Lung (tissue), 17 donors: ENCODE measurements at places on chromosomes 16 and 17.

GRCh38 chr17:30000755-30001257 is 59.4 kb downstream of the EFCAB5 start:
- DNase-seq, result no peak

- DNase-seq, result peak; percentile 35
Observed at GRCh38 chr17:73335591-73336407, 24.0 kb upstream of the CDC42EP4 start.

GRCh38 chr16:85651629-85652430 is 36.9 kb downstream of the GINS2 start:
- peak; percentile 63 for DNase-seq

DNA sequence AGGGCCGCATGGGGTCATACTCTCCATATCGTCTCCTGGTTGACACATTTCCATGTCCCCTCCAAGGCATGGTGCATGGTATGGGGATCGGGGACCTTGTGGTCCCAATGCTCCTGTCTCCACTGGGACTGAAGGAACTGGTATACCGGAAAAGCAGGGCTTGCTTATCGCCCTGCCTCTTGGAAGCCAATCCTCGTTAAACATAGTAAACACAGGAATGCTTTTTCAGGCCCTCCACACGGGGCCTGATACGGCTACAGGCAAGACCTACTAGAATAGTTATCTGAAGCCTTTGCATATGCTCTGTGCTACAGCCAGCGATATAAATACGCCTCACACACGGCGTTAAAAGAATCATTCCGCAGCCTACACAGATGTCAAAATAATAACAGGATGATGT is 159.5 kb downstream of the SHISA9 start:
- no peak for DNase-seq

- DNase-seq, result peak; percentile 8
Observed at GRCh38 chr16:57730771-57731730, 4.5 kb upstream of the KATNB1 start.

DNA sequence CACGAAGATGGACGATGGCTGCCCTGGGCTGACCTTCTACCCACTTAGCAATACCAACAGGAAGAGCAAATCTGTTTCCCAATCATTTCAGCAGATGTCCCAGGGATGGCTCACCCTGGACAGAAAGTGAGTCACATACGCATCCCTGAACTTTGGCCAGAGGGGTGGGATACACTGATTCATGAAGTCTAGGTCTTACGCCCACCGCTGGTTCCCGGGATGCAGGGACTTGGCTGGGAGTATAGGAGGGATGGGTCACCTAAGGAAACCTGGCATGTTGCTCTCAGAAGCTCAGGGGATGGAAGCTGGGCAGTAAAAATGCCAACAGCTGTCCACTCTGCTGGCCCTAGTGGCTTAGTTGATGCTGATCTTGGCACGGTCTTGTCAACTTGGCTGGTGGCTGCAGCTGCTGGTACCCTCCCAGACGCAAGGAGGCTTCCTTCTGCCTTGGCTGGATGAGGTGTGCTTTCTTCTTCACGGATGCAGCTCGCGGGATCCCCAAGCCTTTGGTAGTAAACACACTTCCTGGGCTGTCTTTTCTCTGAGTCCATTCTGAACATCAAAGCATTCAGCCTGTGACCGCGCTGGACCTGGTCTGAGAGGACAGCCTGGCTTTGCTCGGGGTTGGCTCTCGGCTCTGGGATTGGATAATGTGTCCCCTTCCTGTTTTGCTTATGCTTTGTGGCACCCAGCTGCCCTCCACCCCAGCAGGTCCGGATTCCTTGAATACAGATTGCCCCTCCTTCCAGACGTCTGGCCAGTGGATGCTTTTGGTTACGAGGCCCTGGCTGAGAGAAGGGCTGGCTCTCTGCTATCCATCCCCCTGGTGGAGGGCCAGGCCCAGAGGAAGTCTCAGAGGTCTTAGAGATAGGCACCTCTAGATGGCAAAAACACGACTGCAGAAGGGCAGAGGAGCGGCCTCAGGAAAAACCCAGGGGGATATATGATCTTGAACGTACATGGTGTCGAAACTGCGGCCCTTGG is 71.5 kb downstream of the RAP1GAP2 start:
- DNase-seq, result no peak

DNA sequence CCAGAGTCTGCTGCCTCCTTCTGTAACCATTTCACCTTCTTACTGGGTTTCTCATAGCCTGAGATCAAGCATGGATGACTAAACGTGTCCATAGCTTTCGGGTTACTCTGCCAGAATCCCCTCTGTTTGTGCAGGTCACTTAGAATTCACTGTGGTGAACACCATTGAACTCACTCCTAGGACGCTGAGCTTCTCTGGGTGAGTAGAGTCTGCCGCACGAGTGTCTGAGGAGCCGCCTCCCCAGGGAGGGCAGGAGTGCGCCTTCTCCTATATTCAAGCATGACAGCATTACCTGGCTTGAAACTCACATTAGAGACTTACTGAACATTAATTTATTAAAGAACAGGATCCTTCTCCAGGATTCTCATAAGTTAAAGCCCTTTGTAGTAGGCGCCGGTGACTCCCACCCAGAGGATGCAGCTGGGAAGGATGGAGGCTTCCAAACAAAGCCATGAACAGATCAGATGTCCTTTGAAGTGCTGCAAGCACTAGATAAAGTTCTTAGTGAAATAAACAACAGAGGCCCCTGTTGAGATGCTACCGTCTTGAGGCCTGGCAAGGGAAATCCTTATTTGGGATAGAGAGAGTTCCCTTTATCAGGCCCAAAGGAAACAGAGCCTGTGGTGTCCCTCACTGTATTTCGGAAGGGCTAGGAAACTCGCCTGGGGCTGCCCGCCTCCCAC is 144.6 kb upstream of the PLCG2 start:
- peak; percentile 55 for DNase-seq

DNA sequence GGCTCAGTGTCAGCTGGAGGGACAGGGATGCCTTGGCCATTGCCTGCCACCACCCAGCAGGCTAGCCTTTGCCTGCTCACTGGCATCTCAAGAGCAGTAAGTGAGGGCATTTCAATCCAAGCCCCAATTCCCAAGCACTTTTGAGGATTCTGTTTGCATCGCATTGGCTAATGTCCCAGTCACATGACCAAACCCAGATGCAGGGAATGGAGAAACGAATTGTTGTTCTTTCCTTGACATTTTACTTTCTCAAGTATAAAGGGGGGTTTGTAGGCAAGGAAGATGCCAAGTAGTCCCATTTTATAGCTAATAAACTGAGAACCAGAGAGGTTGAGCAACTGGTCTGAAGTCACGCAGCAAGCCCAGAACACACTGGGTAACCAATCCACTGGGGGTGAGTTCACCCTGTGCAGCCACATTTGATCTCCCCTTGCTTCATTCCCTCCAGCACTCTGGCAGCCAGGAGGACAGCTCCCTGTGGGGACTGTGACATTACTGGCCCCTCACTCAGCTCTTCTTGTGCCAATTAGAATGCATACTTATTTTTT is 193.8 kb upstream of the CACNG3 start:
- DNase-seq, result no peak

DNA sequence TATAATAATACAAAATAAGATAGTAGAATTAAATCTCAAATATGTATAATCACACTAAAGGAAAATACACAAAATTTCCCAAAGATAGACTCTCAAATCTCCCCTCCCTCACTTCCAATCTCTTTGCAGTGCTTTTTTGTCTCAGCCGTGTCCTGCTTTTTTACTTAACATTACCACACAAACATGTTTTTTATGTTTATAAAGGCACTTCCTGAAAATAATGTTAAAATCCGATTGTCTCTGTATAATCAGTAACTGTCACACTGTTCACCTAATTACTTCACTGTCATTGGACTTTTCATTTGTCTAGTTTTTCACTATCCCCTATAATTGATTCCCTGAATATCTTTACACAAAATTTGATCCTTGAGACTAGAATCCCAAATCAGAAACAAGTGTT is 38.2 kb upstream of the ALDH3A2 start:
- no peak for DNase-seq

DNA sequence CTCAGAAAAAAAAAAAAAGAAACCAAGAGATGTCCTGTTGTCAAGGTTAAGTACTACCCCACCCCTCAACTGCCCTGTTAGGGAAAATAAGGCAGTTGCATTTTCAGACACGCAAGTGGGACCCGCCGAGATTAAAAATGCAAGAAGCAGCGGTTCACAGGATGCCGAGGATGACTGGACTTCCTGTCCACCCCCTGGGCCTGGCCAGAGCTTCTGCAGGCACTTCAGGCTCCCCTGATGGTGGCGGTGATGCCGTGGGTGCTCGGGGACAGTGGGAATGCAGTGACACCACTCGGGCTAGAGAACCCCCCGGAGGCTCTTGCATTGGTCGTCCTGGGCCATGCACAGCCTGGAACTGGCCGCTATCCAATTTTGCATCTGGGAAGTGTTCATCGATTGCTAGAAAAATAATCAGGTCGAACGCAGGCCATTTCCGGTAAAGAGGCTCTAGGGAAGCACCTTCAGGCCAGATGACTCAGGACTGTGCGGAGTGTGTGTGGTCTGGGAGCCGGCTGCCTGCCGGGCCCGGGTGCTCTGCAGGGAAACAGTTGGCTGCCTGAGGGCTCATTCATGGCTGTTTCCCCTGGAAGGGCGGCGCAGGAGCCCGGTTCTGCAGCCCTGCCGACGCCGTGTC is 13.4 kb upstream of the CRISPLD2 start:
- DNase-seq, result no peak

DNA sequence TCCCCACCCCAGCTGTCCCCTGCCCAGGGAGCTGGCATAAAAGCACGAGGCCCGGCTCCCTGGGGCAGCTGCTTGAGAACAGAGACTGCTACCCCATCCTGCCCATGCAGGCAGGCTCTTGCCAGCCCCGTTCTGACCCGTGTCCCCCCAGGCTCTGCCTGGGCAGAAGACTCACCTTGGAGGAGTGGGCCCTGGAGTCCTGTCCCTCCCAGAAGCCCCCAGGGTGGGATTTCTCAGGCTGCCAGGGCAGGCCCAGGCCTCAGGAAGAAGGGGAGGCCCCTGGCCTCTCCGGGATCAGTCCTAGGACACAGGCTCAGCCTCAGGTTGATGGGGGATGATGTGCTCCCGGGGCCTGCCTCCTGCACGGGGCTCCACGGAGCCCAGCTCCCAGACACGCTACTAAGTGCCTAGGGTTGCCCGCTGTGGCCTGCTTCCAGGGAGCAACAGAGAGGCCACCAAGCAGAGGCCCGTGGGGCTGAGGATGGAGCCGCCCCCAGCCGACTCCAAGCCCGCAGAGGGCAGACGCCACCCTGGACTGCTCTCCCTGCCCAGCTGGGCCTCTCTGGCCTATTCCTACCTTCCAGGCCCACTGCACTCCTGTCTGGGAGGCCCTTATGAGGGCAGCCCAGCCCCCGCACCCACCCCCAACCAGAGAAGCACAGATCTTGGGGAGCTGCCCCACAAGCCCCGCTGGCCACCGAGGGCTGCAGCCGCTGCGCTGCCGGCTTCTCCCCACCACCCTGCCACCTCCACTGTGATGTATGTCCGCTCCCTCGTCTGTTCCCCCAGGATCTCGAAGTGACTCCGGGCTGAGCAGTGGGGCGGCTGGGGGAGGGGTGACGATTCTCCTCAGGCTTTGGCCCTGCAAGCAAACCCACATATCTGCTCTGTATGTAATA is 1.7 kb downstream of the NME3 start:
- no peak for DNase-seq

- DNase-seq, result peak; percentile 18
Observed at GRCh38 chr17:8109661-8110455, 8.5 kb downstream of the ALOXE3 start.

GRCh38 chr17:40415390-40415789 is 2.3 kb downstream of the TOP2A start:
- DNase-seq, result peak; percentile 63

GRCh38 chr16:75256696-75257343 is 5.4 kb upstream of the BCAR1 start:
- peak; percentile 72 for DNase-seq

GRCh38 chr17:50471009-50471905 is 2.6 kb upstream of the CHAD start:
- DNase-seq, result no peak

DNA sequence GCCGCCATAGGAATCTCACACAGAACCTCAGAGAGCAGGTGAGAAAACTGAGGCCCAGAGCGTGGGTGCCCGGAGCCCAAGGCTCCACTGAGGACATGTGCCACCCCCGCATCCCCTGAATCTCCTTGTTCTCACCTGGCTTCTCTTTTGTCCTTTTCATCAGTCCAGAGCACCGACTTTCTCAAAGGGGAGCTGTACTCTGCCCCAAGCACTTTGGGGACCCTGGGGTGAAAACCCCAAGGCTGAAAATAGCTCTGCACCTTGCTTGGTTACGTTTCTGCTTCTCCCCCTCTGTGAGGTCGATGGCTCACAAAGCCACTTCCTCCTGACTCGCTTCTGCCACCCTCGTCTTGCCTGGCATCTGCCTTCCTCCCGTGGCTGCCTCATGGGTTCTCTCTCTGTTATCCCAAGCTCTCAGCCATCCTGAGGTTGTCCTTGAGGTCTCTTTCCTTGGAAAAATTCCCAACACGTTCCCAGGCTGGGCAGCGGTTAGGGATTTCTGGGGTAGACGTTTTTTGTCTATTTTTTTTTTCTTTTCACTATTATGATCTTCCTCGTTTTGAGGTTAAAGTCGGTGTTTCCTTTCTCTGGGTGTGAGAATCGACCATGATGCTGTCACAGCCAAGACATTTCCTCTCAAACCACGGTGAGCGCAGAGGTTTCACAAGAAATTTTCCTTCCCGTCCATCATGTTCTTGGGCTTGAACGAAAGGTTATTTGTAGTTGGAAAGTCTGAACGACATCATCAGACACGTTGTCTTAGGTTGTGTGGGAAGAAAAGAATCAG is 37.2 kb downstream of the IRF8 start:
- no peak for DNase-seq

DNA sequence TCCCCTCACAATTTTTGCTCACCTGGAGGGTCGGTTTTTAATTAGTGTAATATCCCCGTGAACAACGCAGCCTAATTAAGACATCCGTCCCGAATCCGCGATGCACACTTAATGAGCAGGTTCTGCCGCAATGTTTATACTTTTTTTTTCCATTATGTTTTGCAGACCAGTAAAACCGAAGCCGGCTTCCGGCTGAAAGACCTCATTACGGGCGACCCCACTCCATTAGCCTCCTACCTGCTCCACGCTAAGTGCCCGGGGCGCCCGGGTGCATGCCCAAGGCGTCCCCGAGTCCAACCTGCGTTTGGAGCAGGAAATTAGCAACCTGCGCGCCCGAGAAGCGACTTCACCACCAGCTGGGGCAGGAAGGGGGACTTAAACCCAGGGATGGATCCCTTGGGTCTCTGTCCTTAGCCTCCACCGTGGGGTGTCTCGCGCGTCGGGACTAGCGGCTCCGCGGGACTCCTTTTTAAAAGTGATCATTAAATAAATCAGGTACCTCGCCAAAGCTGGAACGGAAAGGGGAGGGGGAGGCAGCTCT is 1.7 kb downstream of the RBFOX3 start:
- no peak for DNase-seq

DNA sequence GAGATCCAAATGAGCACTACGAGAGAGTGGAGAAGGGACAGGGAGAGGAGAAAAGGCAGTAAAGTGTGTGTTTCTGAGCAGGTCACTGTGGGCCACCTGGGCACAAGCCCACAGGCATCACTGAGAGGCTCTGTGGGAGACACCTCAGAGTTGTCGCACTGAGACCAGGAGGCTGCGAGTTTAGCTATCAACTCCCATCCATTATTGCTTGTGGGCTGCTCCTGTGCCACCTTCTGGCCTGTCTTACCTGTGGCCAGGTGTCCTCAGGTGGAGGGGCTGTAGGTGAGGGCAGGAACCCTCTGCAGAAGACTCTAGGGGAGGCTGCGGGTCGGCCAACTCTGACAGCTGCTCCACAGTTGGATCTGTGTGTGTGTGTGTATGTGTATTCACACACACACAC is 2.5 kb upstream of the PRR29 start:
- DNase-seq, result no peak
